ENCODE measurements at places on chromosomes 7 and 10. TPM values are rescaled to one million over a fixed set of nuclear protein-coding genes. Genes with fewer than 3 reads are reported as not detected.
A peak's percentile ranks its signal among the peaks of the same experiment; 100 is the strongest.

GRCh38 chr10:11145495-11145855 lies 127.8 kb downstream of the CELF2 start:
- peak; percentile 66 for ATAC-seq

DNA sequence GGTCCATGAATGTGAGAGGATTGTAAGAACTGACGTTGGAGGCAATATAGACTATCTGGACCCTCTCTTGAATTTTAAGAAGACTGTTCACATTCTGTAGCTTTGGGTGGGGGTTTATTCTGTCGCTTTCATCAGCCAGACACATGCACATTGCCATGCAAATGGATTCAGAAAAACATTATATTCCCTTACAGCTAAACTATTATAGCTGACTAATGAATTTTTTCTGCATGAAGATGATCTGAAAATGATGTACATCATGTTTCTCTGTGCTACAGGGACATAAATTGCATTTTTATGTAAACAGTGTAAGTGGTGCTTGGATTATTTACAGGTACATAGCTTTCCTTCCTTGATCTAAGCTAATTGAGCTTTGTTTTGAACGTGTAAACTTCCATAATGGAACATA lies 1.5 kb downstream of the MET start:
- no peak for ATAC-seq

GRCh38 chr7:132869166-132869861 lies 212.6 kb downstream of the CHCHD3 start:
- ATAC-seq, result no peak

DNA sequence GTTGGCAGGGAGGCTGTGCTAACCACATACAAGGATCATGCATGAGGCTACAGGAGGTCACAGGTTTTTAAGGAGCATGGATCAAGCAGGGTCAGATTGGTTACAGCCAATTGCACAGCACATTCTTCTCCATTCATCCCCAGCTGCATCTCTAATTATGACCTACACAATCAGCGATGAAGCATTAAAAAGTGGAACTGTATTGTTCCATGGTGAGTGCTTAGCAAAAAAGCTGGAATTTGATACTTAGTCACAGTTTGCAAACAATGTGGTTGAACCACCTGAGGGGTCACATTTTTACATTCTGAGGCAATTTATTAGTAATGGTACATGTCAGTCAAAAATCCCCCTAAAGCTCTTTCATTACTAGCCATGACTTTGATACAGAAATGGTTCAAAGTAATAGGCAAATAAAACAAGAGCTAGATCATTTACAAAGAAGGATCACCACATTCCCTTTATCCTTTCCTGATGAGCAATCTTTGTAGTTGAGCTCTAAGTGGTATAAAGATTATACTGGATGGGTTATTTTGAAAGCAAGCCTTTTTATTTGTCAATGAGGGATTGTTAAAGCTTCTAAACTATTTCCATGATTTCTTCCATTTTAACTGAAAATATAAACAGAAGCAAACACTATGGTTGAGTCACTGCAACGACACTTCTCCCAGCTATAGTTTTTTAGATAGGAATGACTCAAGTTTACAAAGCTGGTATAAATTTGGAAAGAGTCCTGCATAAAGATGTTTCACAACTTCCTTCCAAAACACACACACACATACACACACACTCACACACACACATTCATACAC lies 217.8 kb upstream of the SEMA3A start:
- ATAC-seq, result no peak

The SPDYE2B gene
- not detected for total RNA-seq

DNA sequence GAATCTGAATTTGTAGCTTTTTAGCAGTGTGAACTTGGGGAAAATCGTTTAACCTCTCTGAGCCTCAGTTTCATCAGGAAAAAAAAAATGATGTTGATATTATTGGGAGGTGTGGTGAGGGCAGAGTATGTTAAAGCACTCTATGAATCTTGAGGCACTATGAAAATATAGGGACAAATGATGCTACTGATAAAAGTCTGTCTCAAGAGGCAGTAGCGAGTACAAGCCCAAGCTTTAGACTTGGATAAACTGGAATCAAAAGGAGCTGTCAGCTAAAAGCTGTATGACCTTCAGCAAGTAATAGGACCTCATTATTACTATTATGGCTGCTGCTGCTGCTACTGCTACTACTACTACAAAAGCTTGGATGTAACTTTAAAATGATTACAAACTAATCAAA lies 8.4 kb downstream of the ZNF277 start:
- no peak for ATAC-seq

The BMPER gene
- total RNA-seq, result 0.45 TPM

- ATAC-seq, result no peak
Observed at GRCh38 chr7:33422825-33423645, 293.7 kb downstream of the BBS9 start.

The C10orf62 gene
- not detected for total RNA-seq

DNA sequence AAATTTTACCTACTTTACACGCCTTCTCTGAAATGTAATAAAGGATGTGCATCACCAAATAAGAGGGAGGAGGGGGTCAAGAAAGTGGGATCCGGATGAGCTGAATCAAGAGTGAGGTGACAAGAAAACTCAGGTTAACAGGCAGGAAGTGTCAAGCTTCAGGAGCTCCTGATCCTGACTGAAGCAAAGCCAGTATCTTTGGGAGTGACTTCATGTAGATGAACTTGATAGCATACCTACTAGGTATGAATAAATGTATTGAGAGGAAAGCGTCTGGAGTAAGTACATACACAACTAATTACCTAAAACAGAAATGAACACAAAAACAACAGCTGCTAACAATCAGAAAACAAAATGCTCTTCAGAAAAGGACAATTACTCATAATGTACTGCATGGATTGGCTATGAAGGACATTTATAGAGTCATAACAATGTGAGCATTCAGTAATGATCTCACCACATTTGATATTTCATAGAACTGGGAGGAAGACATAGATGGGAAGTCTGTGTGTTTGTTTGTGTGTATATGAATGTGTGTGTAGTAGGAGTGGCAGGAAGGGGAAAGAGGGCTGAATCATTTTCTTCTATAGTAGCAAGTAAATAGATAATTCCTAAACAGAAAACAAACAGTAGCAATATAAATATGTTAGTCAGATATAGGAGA lies 29.4 kb downstream of the PRKG1 start:
- no peak for ATAC-seq

The FAM237B gene
- total RNA-seq, result not detected

The ASB4 gene
- not detected for total RNA-seq

GRCh38 chr10:59887006-59887405 lies 19.4 kb downstream of the CCDC6 start:
- ATAC-seq, result peak; percentile 94

GRCh38 chr7:27972276-27972675 lies 208.3 kb downstream of the JAZF1 start:
- ATAC-seq, result peak; percentile 61

GRCh38 chr10:71708301-71708703 lies 11.3 kb downstream of the C10orf105 start:
- peak; percentile 67 for ATAC-seq

DNA sequence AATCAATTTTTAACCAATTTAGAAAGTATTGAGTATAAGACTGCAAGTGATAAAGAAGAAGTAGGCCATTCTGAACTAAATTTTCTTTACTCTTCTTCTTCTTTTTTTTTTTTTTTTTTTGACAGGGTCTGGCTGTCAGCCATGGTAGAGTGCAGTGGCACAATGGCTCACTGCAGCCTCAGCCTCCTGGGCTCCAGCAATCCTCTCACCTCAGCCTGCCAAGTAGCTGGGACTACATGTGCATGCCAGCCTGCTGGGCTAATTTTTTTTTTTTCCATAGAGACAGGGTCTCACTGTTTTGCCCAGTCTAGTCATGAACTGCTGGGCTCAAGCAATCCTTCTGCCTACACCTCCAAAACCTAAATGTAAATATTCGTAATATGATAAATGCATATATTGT lies 63.2 kb downstream of the DGKB start:
- no peak for ATAC-seq

DNA sequence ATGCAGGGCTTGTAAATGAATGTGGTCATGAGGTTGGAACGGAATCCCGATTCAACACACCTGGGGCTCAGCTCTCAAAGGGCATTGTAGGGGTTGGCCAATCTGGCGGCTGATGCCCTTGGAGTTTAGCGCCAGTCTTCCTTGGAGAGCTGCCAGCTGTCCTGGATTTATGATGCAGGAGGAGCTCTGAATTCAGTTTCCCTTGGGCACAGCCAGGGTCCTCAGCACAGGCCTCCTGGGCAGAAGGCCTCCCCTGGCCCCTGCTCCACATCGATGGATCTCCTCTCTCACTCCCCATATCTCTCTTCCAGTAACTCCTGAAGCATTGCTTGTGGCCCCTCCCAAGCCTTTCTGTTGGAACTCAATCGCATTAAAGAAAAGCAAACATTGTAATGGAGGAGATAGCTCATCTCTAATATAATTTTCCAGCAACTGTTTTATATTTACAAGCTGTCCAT lies 985 bp upstream of the CYTH3 start:
- no peak for ATAC-seq

DNA sequence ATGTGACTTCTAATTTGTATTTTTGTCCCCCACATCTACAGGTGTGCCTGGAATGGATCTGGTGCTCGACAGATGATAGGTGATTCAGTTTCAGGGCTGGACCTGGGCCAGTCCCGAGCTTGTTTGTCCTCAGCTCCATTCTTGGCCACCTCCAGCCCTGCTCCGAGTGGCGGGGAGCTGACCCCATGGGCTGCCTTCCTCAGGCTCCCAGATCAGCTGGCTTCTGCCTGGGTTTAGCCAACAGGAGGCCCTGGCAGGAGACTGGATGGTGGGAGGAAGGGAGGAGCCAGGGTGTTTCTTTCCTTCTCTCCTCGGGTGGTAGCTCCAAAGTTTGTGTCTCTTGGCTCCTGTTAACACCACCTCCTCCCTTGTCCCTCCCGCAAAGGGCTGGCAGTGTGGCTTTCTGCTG lies 75.2 kb downstream of the CDH23 start:
- ATAC-seq, result no peak

DNA sequence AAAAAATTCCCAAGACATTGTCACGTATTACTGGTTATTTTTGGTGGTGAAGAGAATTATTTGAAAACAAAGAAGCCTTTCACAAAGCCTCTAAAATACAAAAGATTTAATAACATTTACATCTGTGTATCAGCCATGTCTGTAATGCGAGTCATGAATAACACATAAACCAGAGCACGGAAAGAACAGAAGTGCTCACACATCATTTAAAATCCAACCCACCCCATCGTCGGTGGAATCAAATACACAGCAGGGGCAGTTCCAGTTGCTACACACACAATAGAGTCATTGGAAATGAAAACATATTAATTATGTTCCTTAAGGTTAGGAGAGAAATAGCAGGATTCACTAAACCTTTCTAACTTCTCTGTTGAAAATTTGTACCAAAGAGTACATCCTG lies 1097.3 kb downstream of the KCNMA1 start:
- no peak for ATAC-seq

DNA sequence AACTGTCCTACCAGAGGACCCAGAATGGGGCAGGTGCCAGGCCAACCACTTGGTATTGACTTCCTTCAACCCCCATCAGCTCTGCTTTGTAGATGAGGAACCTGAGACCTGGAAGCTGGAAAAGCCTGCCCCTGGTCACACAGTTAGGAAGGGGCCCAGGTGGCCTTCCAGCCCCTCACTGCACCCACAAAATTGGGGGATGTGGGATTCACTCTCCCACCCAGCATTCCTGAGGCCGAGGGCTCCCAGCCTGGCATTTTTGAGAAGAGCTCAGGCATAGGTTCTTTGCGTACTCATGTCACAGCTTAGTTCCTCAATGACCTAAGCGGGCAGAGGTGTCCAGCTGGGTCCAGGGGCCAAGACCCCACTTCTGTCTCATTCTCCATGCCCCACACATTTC lies 46.1 kb downstream of the EBF3 start:
- no peak for ATAC-seq

DNA sequence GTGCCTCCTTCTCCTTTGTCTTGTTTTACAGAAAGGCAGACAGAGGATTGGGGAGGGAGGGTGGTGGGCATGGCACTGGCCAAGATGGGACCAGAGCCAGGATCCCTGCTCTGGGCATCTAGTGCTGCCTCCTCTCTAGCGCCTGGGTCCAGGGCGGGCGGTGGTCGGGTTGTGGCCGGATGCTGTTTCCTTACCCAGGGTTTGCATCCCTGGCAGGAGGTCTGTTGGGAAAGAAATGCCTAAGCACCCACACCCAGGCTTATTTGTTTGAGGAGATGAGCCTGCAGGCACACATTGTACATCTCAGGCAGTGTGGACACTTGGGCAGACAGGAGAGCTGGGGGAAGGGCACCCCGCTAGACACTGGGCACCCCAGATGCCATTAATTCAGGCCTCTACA lies 102.3 kb upstream of the PCBD1 start:
- ATAC-seq, result no peak

DNA sequence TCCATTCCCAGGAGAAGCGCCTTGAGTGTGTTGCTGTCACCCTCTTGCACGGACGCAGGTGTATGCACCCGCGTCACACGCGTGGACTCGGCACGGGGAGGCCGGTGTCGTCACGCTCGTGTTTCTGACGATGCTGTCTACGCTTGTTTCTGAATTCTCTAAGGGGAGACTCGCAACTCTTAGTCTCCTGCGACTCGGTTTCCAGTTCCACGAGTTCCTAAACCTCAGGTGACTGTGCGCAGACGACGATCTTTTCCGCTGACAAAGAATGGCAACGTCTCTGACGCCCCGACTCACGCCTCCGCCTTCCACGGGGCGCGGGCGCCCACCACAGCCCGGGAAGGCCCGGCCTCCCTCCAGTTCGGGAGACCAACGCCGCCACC lies 579 bp downstream of the IDI1 start:
- peak; percentile 21 for ATAC-seq

- ATAC-seq, result no peak
Observed at GRCh38 chr7:6443372-6443941, 4.3 kb downstream of the DAGLB start.

The FOXI2 gene
- total RNA-seq, result not detected

The MMP21 gene
- total RNA-seq, result not detected

The AKR1C2 gene
- total RNA-seq, result not detected

The SHTN1 gene
- total RNA-seq, result 0.28 TPM

The TDRD1 gene
- total RNA-seq, result 0.09 TPM

DNA sequence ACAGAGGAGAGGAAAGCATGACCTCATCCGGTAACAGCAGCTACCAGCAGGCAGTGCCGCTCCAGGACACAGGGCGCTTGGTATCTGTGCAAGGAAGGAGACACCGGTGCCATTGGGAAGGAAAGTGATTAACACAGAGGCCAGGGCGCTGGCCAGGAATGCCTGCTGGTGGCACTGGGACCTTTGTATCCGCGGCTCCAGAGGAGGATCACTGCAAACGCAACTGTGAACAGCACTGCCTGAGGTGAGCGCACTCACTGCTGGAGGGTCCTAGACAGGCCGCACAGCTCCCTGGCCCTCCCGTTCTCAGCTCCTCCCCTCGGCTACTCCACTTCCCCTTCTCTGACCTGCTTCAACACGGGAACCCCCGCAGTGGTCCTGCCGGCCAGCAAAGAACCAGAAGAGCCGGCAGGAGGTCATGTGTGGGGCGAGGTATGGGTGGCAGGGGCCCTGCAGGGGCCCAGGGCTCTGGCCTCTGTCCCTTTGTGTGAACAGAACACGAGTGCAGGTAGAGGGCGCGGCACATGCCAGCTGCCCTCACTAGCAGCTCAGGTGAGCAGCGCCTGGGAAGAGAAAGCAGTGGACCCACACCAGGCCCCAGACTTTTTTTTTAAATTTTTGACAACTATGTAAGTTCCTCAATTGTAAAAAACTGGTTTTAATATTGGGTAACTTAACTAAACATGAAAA lies 107.6 kb downstream of the VIPR2 start:
- ATAC-seq, result no peak

- ATAC-seq, result no peak
Observed at GRCh38 chr10:127276794-127277462, 80.5 kb upstream of the INSYN2A start.
